Skin of body (tissue), 3 donors: ENCODE measurements at places on chromosomes 16 and 17. TPM values are rescaled to one million over a fixed set of nuclear protein-coding genes. Genes with fewer than 3 reads are reported as not detected.

DNA sequence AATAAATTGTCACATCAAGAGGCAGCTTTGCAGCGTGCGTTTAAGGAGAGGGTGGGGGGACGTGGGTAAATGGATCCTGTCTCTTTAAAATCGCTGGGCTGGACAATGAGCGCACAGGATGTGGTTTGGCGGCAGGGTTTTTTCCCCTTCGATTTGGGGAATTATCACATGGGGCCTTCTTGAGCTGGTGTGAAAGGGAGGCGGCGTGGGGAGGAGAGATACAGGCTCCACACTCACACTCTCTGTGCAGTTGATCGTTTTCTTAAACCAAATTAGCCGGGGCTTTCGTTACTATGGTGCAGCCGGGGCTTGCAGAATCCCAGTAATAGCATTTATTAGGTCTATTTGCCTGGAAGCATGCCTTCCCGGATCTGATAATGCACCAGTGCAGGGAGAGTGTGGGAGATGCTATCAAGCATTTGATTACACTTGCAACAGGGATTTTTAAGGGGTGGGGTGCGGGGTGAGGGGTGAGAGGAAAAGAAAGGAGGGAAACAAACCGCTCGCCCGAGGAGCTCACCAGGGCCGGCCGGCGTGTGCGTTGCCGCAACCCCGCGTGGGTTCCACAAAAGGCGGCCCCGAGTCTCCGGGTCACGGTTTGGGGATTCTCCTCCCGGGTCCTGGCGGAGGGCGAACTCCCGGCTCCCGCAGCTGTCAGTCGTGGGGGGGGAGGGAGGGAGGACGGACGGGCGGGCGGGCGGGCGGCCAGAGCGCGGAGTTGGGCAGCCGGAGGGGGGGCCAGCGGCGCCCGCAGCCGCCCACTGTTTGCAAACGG is 58.8 kb upstream of the GSE1 start:
- DNase-seq: peak; percentile 67

Gene KRT33B
- total RNA-seq: 7.7 TPM

DNA sequence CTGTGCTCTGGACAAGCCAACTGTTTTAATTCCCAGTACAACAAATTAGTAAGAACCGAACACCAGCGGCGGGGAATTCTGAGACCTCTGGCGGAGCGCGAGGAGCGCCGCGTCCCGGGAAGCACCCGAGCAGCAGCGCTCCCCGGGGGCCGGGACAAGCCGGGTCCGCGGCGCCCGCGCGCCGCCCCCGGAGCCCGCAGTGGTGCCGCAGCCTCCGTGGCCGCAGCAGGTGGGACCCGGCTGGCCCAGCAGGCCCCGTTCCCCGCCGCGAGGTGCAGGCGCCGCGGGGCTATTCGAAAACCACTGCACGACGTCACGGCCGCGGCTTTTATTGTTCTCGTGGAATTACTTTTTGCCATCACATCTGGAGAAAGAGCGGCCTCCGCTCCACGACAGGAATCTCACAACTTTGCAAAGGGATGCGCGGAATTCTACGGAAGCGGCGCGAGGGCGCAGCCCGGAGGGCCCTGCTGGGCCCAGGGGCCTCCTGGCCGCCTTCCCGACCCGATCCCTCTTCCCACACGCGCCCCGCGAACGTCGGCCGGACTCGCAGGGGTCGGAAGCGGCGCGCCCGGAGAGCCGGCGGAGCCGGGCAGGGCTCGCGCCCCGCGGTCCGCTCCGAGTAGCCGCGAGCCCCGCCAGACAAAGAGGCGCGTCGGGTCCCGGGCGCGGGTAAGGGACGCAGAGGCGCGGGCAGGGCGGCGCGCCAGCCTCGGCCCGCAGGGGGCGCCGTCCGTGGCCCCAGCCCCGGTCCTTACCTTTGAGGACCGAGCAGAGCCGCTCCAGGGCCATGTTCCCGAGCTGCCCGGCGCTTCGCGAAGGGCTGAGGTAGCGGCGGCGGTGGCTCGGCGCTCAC is 696 bp downstream of the NETO2 start:
- DNase-seq: peak; percentile 0

DNA sequence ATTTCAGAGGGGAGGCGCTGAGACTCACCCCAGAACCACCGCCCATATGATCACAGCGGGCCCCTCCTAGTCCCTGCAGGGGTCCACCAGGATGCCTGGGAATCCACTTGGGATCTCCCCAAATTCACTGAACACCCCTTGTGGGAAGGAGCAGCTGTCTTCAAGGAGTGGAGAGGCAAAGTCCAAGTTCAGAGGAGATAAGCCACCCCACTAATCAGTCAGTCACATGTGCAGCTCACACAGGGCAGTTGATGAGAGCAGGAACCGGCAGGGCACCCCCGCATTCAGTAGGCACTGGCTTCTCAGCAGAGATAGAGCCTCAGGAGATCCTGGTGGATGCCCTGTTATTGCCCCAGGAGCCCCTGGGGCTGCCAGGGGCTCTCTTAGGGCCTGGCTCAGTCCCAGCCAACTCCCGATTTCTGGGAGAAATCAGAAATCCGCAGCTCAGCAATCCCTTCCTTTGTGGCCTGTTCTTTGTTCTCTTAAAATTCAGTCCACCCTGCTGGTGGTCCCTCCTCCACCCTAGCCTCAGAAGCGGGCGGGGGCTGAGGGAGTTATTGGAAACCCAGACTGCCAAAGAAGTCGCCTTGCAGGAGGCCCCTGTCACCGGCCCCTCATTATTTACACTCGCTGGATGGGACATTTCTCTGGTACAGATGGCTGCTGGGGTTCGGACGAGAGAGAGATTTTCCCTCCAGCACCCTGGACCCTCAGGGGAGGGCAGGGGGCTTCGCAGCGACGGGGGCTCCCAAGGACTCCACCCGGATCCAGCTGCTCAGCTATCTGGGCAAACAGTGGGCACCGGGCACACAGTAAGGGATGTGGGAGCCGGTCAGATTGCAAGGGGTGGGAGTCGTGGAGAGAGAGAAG is 1.8 kb downstream of the CDC42EP4 start:
- no peak for DNase-seq

Gene GPRC5C
- total RNA-seq: 15.4 TPM

DNA sequence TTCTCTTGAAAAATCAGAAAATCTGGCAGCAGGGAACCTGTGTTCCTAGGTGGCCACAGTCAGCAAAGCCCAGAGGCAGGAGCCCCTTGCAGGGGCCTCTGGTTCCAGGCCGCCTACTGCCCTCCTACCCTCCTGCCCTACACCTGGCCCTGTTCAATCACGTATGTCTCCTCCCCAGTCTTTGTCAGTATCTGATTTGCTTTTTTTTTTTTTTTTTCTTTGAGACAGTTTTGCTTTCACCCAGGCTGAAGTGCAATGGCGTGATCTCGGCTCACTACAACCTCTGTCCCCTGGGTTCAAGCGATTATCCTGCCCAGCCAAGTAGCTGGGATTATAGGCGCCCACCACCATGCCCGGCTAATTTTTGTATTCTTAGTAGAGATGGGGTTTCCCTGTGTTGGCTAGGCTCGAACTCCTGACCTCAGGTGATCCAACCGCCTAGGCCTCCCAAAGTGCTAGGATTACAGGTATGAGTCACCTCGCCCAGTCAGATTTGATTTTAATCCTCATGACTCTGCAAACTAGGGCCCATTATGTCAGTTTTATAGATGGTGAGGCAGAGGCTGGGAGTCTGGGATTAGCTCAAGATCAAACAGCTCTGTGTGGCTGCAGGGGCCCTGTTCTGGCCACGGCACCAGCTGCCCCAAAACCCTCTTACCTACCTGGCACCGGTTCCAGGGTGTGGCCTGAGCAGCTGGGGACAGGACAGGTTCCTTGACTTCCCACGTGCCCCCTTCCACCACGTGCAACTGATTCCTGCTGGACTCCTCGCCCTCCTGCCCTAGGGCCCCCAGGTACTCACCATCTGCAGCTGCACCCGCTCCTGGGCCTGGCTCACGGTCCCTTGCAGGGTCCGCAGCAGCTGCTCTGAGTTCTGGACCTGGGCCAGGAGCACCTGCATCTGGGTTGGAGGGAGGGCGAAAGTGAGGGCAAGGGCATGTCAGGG is 14.7 kb downstream of the RABEP2 start:
- no peak for DNase-seq

Gene MYADML2
- total RNA-seq: 3.2 TPM

DNA sequence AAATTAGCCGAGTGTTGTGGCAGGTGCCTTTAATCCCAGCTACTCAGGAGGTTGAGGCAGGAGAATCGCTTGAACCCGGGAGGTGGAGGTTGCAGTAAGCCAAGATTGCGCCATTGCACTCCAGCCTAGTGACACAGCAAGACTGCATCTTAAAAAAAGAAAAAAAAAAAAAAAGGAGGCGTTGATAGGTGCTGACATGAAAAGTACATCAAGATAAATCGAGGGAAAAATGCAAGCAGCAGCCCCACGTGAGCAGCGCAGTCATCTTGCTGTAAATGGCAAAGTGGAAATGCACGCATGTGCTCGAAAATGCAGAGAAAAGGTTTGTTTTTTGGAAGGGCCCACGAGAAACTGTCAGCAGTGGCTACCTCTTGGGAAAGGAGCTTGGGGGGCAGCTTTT is 20.9 kb downstream of the MXRA7 start:
- DNase-seq: no peak

Gene SLFN12L
- total RNA-seq: 1.6 TPM

DNA sequence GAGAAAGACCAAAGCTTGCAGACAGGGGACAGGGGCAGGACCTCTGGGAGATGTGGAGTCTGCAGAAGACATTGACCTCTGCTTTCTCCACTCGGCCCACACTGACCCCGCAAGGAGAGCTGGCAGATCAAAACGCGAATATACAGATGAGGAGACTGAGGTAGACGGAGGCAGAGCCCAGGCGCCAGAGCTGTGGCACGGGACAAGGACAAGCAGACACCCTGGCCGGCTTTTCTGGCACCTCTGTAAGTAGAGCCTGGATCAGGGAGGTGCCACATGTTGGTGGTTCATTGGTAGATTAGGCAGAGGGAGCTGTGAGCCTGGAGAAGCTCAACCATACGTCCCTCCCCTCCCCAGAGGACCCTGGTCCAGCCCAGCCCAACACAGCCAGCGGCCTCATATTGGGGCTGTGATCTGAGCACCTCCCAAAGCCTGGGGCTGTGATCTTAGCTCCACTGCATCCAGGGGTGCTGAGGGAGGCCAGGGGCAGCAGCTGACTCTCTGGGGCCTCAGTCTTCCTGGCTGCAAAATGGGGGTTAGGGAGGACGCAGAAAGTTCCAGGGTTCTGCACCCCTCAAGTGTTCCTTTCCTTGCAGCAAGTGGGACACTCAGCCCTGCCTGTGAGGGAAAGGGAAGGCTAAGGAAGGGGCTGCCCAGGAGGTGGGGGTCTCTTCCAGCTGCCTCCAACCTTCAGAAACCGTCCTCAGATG is 4.0 kb downstream of the NATD1 start:
- DNase-seq: no peak

DNA sequence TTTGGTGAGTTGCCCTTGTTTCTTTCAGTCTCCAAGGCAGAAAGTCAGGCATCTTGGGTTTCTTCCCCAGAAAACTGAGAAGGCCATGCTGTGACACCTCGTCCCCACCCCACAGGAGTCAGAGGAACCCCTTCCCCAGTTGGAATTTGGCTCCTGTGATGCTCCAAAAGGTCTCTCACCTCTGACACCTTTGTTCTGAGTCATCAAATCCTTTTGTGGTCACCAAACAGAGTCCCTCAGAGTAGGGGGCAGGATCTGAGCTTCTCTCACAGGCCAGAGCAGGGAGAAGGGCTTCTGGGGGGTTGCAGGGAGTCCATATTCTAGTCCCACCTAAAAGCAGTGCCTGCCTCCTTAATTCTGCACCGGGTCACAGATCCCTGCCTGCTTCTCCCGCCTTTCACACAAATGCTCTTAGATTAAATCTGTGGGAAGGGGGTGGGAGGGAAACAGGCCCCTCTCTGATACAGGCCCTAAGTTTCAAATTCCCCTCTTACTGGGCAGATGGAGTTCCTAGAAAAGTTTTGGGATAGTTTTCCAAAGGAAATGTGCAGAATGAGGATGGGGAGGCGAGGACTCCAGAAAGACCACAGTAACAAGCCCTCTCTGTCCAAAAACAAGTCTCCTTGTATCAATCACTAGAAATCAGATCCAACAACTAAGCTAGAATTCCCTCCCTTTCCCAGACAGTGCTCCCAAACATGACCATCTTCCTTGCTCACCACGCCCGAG is 1.3 kb downstream of the PHOSPHO1 start:
- no peak for DNase-seq

Gene TPSD1
- total RNA-seq: 1.3 TPM

DNA sequence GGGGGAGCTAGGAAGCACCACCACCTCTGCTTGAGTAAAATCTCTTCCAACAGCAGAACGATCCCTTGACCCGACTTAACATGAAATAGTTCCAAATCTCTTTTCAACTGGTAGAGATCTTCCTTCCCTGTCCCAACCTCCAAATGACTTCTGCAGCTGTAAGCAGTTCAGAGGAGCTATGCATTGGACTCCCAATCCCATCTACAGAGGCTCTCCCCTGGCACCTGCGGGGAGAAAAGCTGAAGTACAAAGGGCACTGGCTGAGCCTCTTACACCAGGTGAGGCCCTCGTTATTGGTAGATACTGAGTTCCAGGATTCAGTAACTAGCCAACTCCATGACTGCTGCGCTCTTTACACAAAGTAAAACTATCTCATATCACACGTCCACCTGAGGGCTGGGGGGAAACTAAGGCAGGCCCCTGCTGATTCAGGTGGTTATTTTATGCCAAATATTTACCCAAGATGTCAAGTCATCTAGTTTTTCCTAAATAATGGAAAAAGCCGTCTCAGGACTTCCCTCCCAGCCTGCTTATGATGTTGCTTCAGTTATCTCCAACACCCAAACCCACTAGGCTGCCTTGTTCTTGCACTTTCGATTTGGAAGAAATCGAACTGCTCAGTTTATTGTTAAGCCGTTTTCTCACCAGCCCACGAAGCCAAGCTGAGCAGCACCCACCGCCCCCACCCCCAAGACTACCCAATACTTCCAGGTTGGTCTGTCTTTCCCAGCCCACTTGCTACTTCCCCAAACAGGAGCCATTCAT is 3.2 kb downstream of the ACTG1 start:
- no peak for DNase-seq

DNA sequence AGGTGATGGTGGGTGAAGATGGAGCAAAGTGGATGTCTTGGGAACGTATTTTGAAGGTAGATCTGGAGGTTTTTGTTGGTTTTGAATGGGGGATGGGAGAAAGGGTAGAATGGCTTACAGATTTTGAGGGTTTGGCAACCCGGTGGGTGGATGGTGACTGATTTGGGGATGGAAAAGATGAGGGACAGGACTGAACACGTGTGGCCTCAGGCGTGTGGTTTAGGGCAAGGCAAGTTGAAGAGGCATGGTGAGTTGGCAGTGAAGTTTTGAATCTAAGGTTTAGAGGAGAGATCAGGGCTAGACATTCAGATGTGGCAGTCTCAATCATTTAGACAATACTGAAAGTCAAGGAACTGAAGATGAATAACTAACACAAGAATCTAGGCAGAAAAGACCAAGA is 5.0 kb upstream of the DCTPP1 start:
- no peak for DNase-seq

GRCh38 chr16:27853651-27854050 is 209.9 kb downstream of the GSG1L start:
- DNase-seq: no peak

DNA sequence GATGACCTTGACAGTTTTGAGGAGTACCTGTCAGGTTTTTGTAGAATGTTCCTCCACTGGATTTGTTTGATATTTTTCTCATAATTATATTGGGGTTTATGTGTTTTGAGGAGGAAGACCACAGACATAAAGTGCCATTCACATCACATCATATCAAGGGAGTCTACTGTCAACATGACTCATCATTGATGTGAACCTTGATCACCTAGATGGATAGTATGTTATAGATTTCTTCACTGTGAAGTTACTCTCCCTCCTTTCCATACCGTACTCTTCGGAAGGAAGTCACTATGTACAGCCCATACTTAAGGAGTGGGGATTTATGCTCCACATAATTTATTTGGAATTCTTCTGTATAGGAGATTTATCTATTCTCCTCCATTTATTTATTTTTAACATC is 23.2 kb downstream of the PRSS54 start:
- no peak for DNase-seq

- no peak for DNase-seq
Measured at GRCh38 chr17:77489893-77490255, 349.1 kb downstream of the SEC14L1 start.
